ENCODE measurements at places on chromosomes 5 and 9.

DNA sequence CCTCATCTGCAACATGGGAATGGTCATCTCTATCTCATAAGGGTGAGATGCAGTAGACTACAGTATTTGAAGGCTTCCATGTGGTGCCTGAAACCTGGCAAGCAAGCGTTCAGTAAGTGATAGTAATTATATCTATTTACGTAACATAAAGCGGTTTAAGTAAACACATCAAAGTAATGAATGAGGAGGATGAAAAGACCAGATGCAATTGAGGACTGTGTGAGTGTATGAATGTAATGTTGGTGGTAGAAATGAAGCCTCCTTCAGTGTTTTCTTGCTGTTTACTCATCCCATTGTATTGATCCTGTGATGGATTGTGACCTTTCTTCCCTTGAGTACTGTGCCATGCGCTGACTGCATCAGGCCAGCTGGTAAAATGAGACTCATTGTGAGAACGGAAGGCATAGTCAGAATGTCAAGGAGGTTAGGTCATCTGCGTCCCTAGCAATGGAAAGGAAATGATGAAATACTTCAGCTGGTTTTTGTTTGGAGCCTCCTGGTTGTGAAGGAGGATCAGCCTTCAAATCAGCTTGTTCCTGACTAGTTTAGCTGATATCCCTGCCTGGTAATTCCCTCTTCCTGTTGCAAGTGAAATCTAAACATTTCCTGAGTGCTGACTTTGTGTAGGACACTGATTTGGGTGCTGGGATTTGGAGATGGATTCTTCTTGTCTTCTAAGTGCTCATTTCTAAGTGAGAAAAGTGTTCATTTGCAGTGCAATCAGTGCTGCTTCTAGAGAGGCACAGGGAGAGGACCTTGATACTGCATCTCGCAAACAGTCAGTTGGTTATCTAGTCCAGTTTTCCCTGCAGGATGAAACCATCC lies 35.6 kb downstream of the TNFSF8 start:
- no peak for DNase-seq

GRCh38 chr9:30900706-30901105 lies 1483.7 kb upstream of the ACO1 start:
- DNase-seq, result no peak

- no peak for DNase-seq
Measured at GRCh38 chr5:90226433-90227099, 183.0 kb downstream of the CETN3 start.

DNA sequence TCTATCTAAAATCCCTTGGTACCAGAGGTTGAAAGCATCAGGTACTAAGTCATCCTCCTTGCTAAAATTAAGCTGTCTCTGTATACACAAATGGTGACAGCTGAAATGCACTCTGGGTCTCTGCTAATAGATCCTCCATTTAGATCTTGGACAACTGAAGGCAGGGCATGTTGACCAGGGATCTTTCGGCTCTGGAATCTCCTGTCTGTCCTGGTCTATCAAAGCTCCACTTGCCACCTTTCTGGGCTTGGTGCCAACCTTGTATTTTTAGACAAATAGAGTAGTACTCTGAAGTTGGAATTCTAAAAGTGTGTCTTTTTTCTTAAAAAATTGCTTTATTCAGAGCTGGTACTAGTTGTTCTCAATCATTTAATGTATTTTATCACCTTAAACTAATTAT lies 135.2 kb upstream of the HMHB1 start:
- DNase-seq, result no peak

- DNase-seq, result no peak
Measured at GRCh38 chr9:6106711-6107339, 91.4 kb upstream of the RANBP6 start.

DNA sequence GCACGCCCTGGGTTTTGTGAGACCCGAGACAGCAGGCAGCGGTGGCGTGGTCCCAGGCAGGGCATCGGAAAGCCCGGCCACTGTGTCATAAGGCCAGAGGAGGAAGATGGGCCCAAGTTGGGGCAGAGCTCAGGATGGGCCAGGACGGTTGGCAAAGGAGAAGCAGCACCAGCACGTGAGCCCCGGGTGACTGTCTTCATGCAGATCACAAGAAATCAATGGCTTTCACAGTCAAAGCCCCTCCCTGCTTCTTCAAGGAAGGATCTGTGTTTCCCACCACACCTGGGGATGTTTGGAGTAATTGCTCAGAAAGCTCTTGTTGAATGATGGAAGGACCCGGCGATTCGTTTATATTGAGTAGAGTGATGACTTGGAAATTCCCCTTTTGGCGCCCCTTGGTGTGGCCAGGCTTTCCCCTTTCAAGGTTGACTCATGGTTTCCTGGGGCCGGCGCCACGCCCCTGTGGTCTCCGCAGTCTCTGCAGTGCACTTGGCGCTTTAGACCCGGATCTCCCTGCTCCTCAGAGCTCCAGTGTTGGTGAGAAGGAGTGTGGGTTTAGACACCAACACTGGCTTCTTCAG lies 52.1 kb downstream of the IL31RA start:
- DNase-seq, result peak; percentile 76

DNA sequence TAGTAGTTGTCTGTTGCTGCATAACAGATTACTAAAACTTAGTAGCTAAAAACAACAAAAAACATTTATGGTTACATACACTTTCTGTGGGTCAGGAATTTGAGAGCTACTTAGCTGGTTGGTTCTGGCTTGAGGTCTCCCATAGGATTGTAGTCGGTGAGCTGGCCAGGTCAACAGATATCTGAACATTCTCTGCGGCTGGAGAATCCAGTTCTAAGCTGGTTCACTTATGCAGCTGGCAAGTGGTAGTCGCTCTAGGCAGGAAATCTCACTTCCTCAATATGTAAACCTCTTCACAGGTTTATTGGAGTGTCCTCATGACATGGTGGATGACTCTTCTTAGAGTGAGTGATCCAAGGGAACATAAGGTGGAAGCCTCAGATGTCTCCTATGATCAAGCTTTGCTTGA lies 65.7 kb upstream of the TNFAIP8 start:
- DNase-seq, result no peak

DNA sequence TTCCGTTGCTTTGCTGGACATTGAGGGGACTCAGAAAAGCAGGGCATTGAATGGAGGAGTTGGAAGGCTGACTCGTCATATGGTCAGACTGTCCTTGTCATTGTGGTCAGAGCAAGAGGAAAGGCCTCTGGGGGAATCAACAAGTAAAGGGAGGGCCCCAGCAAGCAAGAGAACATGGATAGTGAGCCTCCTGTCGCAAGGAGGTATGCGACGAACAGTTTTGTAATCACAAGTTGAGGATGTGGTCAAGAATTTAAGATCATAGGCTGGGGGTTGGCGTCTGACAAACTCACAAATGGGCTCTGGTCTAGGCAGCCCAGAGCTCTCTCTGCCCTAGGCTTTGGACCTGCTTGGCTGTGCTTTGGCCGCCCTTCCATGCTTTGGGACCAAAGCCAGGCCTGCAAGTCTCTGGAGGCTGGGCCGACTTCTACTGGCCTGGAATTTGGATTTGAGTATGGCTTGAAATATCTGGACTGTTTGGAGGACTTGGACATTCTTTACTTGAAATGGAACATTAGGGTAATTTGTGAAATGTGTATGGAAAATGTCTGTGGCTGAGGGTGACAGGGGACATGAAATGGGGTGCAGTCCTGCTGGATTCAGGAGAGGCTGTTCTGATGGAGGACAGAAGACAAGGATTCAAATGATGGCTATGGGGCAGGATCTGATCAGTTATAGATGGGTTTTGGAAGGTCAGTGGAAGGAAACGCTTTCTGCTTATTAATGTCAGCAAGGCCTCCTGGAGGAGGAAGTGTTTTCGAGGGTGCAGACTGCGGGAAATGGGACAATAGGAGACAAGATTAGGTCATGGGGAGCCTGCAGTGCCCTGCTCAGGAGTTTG lies 19.2 kb upstream of the NDST1 start:
- no peak for DNase-seq

GRCh38 chr9:3968891-3969290 lies 331.0 kb downstream of the GLIS3 start:
- DNase-seq, result no peak

GRCh38 chr9:100083448-100084127 lies 15.2 kb downstream of the ERP44 start:
- no peak for DNase-seq

DNA sequence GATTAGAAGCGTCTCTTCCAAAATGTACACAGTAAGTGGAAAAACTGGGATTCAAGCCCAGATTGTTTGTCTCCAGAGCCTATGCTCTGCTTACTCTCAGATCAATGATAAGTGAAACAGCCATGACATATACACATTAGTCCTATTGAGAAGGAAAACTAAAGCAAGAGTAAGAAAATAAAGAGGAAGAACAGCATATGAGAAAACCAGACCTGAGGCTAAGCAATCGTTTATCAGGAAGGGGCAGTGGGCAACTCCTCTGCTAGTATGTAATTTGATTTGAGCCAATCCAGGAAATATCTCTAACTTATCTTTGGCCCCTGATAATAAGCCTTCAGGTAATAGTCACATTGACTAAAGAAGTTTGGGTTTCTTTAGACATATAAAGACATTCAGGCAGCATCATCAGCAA lies 789.9 kb upstream of the C9orf72 start:
- DNase-seq, result no peak

DNA sequence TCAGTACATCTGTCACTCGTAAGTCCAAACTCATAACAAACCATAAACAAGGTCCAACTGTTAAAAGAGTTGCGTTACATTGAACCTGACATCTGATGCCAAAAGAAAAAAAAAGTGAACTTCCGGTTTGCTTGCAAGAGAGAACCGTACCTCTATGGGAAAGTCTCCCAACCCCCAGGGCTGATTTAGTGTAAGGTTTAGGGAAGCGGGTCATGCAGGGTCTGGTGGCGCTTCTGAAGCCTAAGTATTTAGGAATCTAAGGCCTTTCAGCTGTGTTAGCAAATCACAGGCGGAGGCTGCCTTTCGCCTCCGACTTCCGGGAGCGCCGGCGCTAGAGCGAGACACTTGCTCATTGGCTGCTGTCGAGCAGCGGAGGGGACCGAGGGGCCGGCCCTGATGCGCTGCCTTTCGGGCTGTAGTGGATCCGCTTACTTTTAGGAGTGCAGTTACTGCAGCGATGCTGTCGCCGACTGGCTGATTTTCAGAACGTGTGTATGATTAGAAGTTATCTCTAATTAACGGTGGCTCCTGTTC lies 12.0 kb upstream of the GNPDA1 start:
- peak; percentile 87 for DNase-seq

DNA sequence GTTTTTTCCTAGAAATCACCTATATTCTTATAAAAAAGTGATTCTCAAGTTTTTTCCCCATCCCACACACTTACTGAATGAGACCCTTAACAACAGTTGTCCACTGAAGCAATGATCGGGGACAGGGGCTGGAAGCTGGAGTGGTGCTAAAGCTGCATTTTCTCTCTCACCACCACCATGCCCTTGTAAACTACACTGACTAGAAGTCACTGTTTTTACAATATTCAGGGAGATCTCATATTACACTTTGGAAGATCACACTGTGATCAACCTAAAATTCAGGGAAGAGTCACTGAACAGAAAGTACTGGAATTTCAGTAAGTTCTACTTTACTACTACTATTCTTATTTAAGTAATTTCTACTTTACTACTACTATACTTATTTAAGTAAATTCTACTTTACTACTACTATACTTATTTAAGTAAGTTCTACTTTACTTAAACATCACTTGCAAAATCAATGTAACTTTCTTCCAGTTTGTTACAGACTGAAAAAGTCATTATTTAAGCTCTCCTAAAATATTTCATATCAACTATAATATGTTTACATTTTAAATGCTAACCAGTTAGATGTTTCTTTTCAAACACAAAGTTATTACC lies 164.3 kb downstream of the AGTPBP1 start:
- no peak for DNase-seq

- DNase-seq, result no peak
Measured at GRCh38 chr9:995781-996180, 19.3 kb downstream of the DMRT3 start.

DNA sequence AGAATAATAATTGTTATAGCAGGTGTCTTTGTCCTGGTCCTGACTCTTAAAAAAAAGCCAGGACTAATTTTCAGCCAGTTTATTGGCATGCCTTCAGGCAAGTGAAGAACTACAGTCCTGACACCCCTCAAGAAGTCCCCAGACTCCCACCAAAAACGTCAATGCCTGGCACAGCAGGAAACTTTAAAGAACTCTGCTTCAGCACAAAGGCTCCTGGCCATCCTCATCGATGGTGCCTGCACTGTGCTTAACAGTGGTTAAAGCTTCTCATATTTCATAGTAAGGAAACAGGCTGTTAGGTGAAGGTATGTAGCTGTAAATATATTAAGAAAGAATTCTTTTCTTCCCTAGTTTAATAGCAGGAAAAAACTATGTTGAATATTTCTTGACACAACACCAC lies 280.1 kb upstream of the PUM3 start:
- no peak for DNase-seq

Measured in activated T-cell treated with anti-CD3 and anti-CD28 coated beads, Interleukin-2, amount 50 U/mL, for 24 hours (primary cell).